Astrocyte of the spinal cord (primary cell): ENCODE measurements at places on chromosomes 12 and 14.

DNA sequence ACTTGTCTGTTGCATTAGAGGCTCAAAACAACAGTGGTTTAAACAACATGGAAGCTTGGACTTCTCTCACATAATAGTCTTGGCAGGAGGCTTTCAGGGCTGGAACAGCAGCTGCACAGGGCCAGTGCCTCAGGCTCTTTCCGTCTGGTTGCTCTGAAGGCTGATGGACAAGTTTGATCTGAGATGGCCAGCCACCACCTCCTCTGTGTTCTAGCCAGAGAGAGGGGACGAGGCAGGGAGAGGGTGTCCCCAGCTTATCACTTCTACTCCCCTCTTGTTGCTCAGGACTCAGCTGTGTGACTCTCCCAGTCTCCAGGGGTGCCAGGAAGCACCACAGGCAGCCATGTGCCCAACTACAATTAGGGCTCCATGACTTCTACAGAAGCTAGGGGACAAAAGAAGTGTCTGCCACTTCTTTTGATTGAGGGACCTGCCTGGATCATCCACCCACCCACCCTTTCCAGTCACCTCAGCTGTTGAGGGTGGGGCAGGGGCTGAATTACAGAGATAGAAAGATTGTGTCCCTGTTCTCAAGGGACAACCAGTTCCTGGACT is 46.6 kb downstream of the SMIM41 start:
- DNase-seq = no peak

DNA sequence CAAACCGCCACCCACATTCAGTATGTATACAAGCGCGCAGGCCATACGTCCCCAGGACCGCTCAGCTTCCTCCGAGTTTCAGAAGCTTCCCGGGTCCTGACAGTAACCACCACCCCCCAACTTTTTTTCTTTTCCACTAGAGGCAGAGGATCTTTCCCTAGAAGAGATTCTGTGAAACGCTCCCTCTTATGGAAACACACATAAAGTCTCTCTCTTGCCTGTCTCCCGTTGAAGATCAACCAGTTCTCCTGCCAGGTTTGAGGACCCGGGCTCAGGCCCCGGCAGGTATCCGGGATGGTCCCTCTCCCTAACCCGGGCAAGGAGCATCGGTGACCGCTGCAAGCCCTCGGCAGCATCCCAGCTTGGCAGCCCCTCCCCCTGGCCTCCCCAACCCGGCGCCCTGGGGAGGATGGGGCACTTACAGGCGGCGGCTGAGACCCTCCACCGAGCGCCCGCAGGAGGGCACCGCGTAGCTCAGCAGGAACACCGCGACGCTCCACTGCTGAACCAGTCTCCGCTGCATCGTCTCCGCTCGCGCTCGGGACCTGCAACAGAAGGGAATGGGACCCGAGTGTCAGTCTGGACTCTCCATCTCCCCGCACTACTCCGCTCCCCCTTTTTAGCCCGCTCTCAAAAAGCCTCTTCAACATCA is 3.4 kb downstream of the PTHLH start:
- DNase-seq = peak; percentile 28

DNA sequence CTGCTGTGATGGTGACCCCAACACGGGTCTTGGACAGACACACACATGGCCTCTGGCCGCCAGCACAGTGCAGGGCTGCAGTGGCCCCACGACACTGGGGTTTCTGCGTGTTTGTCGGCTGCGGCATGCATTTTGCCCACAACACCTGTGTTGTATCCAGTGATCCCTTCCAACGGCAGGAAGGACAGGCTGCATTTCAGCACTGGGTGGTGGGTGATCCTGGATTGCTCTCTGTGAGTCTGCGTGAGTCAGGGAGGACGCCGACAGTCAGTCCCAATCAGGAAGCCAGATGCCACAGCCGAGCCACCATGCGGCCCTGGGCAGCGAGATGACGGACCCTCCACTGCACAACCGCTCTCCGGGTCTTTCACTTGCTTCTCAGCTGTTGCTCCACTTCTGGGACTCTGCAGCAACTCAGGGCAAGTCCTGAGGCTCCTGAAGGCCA is 20.6 kb downstream of the LRTM2 start:
- DNase-seq = no peak

- DNase-seq = no peak
Measured at GRCh38 chr12:450438-450837, 9.3 kb upstream of the B4GALNT3 start.

GRCh38 chr14:68795597-68796417 is 2.9 kb upstream of the ZFP36L1 start:
- peak; percentile 81 for DNase-seq

DNA sequence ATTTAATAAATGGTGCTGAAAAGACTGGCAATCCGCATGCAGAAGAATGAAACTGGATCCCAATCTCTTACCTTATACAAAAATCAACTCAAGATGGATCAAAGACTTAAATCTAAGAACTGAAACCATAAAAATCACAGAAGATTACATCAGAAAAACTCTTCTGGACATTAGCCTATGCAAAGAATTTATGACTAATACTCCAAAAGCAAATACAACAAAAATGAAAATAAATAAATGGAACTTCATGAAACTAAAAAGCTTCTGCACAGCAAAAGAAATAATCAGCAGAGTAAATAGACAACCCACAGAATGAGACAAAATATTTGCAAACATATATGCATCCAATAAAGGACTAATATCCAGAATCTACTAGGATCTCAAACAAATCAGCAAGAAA is 14.3 kb upstream of the CLEC1A start:
- peak; percentile 6 for DNase-seq

- DNase-seq = no peak
Measured at GRCh38 chr12:583251-583869, 79.9 kb downstream of the NINJ2 start.

DNA sequence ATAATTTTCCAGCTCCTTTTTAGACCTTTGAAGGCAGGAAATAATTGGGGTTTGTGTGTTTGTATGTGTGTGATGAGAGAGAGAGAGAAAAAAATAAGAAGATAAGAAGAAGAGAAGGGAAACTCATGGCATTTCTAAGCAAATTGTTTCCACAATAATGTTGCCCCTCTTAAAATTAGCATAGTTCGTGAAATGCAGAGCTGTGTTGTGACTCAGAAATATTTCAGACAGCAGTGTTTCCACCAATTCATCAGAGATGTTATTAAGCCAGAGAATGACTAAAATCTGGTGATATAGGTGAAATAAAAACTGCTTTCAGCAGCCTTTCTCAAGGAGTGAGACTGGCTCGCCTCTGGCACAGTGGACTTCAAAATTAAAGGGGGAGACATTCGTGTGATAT is 65.9 kb upstream of the ARHGAP5 start:
- DNase-seq = no peak

GRCh38 chr12:30243426-30243825 is 452.2 kb downstream of the IPO8 start:
- no peak for DNase-seq

- DNase-seq = no peak
Measured at GRCh38 chr12:99712281-99712680, 64.7 kb downstream of the GARIN6 start.

GRCh38 chr12:71504476-71504875 is 64.9 kb downstream of the LGR5 start:
- DNase-seq = no peak
